M059J (cell line): ENCODE measurements at places on chromosomes 1 and 21. TPM values are rescaled to one million over a fixed set of nuclear protein-coding genes. Genes with fewer than 3 reads are reported as not detected.

DNA sequence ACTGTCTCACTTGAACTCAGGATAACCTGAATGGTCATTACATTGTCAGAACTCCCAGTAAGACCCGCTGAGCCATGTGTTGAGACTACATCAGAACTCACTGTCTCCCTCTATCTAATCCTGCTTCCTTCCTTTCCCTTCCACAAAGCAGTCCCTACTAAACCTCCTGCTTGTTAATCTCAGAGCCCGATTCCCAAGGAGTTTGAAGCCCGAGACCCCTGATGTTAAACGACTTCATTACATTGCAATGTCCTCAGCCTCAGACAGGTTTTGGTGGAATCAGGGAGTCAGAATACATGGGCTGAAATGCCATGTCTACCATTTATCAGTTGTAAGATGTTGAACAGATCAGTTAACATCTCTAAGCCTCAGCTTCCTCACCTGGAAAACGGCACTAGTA, 682.4 kb downstream of the ADGRL2 start:
- DNase-seq, result no peak

DNA sequence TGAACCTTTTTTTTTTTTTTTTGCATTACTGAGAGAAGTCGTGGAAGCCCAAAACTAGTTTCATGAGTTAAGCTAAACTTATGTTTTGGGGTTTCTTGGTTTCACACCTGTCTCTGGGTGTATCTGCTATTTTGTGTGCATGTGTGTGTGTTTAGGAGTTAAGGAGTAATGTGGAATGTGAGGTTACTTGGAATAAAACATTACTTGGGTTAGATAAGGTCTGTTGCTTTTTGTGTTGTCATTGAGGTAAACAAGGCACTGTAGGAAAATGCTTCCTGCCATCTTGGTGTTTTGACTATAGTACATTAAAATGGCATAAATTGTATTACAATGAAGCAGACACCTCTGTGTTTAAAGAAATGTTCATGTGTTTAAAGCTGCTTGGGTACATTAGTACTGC, 2.9 kb downstream of the TENT5C start:
- no peak for DNase-seq

DNA sequence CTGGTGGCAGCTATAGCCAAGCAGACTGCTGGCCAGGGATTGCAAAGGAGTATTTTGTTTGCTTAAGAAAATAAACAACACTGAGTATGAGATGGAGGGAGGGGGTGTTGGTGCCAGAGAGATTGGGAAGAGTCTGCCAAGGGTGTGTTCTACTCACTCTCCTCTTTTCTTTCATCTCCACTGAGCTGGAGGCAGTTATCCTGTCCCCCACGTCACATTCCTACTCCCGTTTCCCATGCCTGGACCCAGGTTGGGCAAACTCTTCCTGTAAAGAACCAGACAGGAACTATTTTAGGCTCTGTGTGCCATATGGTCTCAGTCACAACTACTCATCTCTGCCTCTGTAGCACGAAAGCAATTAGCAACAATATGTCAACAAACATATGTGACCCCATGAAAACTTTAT, 1.4 kb upstream of the IL24 start:
- peak; percentile 77 for DNase-seq

DNA sequence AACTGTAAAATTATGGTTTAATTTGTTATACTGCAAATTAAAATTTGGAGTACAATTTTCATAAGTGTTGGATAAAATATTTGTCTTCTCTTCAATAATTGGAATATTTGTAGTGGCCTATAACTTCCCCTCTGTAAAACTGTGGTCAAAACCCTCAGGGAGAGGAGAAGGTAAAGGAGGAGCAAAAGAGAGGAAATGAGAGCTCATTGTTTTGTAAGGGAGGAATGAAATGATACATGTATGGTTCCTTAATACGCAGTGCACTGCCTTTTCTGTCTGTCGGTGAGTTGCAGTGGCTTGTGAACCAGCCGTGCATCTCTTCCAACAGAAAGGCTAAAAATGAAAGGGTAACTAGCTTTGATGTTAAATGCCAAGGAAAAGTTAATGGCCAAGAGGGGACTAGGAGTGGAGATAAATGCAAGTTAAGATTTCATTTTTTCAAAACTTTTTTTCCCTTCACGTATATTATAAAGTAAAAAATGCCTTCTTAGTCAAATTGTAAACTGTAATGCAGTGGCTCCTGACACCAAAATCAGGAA, 26.4 kb downstream of the LRRC8D start:
- no peak for DNase-seq

The GJC2 gene
- total RNA-seq, result 0.12 and 0.17 TPM in 2 replicates
